RPMI8226 (cell line): ENCODE measurements at places on chromosomes 2 and 18.

DNA sequence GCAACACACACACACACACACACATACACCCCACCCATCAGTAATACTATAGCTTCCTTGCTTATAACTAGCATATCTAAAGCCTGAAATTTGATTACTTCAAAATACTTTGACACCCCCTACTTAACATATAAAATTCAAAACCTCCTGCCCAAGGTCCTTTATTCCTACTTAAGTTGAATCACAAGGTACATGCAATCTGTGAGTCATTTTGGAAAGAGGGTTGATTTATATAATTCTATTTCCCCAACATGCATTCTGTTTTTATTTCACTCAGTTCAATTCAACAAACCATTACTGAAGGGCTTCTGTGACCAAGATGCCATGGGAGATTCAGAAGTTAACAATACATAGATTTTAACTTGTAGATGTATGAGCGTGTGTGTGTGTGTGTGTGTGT lies 420.7 kb downstream of the METTL4 start:
- DNase-seq: no peak

DNA sequence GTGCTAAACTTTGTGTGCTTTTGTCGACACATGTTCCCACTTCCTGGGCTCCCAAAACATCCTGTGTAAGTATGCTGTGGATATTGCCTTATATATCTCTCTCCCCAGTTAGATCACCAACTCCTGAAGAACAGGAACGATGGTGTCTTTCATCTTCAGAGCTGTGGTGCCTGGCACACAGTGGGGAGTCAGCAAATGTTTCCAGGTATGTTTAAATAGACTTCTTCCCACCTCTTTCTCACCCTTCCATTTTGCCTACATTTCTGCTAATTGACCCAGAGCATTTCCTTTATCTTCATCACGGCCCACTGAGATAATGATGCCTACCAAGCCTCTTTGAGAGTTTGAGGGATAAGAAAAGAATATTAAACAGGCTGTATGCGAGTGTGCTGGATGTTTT lies 60.7 kb downstream of the RND3 start:
- DNase-seq: no peak

GRCh38 chr2:222756951-222757650 lies 85.6 kb downstream of the MOGAT1 start:
- DNase-seq: no peak

DNA sequence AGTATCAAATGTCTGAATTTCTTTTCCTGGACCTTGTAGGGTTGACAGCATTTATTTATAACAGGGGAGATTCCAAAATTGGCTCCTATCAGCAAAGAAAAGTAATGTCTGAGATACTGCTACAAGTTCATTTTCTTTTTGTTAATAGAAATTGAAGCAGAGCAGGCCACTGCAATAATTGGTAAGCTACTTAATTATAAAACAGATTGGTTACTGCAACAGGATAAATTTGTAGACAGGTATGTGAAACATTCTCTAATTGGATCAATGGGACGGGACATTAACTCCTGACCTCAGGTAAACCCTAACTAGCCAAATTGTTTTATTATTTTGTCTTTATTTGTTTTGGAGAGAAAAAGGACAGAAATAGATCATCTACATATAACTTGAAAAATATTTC lies 20.5 kb downstream of the NIFK start:
- DNase-seq: no peak

DNA sequence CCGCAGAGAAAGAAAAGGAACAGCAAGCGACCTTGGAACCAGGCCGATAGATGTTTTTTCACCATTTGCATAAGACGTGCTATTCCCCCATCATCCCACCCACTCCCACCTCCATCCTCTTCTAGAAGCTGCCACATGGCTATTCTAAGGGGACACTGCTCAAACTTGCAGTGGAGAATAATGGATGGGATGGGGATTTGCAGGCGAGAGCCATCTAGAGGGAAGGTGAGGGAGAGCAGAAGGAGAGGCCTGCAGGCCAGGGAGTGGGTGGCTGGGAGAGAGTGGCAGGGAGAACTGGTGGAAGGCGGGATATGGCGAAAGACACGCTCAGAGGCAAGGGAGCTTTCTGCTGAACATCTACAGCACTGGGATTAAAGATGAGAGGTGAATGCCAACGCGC lies 84.9 kb downstream of the MAPK4 start:
- no peak for DNase-seq

DNA sequence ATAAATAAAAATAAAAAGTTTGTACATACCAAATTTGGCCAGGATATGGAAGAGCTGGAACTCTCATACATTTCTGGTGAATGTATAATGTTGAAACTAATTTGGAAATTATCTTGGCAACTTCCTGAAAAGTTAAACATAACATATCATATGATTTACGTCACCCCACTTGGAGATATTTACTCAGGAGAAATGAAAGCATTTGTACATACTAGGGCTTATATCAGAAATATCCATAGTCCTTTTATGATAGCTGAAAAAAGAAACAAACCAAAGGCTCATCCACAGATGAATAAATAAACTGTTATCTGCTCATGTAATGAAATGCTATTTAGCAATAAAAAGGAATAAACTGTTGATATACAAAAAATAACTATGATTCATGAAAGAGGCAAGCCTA lies 318.2 kb upstream of the NRXN1 start:
- no peak for DNase-seq

DNA sequence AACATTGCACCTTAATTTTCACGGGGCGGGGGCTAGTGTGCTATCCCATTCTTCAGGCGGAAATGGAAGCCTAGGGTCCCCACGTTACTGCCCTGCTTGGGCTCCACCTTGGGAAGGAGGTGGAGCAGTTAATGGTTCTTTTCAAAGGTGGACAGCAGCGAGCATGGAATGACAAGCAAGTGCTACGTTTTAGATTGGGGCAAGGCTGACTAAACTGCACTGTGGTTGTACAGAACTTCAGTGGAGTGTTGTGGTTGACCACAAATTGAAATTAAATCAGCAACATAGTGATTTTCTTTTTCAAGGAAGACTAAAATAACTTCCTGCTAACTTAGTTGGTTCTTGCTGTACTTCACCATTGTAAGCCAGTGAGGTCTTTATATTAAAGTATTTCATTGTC lies 47.0 kb downstream of the CHRNA1 start:
- peak; percentile 5 for DNase-seq

DNA sequence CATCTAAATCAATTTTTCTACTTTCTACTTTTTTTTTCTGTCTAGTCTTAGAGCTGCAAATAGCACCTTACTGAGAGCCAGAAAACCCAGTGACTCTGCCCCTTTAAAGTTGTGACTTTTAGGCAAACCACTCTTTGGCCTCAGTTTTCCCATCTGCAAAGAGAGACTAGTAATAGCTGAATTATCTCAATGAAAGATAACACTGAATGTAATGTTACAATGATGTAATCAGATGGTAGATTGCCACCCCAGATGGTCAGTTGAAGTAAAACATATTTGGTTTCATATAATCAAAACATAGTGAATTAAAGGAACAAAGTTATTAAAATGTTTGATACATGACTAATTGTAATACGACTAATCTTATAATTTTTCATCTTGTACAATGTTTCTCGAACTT lies 5.0 kb upstream of the APCDD1 start:
- no peak for DNase-seq
